ENCODE measurements at places on chromosomes 3 and 15.

DNA sequence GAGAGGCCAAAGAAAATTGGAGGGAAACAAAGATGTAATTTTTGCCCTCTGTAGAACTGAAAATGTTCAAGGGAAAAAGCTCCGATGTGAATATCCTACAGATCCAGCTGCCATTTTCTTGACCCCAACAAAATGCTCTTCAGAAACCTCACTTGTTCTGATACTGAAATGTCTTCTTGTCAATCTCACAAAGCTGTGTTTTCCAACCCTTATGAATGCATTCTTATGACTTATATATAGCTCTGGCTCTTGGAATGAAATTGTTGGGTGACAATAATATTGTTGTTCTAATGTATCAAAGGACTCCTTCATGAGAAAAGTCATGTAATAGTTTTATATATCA is 157.1 kb upstream of the TGFBR2 start:
- no peak for DNase-seq

DNA sequence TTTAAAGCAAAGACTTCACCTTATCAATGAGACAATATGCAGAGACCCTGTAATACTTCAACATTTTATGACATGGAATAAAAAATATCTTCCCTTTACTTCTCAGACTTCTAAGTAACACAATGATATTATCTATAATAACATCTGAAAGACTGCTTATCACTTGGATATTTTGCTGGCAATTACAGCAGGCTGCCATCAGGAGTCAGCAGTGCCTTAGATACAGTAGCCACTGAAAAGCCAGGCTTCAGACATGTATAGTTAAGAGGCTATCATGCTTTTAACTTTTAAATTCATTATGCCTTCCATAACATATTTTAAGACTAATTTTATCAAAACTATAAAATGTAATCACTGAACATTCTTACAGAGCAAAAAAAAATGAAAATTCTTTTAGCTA is 227.5 kb downstream of the NEK10 start:
- no peak for DNase-seq

DNA sequence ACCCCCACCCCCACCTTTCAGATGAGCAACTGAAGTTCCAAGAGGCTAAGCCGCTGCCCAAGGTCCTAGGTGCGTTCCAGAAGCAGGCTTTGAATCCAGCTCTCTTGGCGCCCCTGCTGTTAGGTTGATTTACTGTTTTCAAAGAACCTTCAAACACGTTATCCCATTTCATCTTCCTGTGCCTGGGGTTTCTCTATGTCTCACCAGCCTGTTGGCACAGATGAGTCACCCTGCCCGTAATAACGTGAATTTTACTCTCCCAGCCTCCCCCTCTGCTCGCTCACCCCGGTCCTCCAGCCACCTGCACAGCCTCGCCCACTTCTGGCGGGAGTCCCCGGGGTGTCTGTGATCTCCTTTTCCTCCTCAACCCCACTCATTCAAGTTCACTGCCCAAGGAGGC is 13.0 kb upstream of the TSEN2 start:
- no peak for DNase-seq

GRCh38 chr15:66803182-66803729 is 101.2 kb downstream of the SMAD6 start:
- no peak for DNase-seq

- no peak for DNase-seq
Observed at GRCh38 chr3:133945381-133946095, 49.9 kb upstream of the RAB6B start.

GRCh38 chr15:42090370-42090769 is 4.0 kb downstream of the PLA2G4D start:
- no peak for DNase-seq

DNA sequence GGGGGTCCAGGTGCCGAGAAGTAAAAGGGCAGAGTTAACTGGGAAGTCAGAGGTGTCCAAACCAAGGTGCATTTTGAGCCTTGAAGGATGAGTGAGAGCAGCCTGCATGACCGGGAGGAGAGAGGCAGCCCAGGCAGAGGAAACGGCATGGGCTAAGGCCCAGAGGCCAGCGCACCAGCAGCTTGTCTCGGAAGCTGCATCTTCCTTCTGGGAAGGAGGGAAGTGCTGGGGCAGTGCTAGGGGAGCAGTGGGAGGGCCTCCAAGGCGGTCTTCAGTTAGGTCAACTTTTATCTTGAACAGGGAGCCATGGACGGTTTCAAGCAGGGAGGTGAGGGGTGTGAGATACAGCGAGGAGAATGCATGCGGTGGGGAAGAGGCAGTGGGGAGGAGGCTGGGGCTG is 1.0 kb downstream of the H1-8 start:
- no peak for DNase-seq

- DNase-seq = peak; percentile 18
Observed at GRCh38 chr15:78625606-78626280, 4.9 kb upstream of the CHRNA3 start.

GRCh38 chr3:193039058-193039457 is 121.4 kb upstream of the MB21D2 start:
- no peak for DNase-seq

DNA sequence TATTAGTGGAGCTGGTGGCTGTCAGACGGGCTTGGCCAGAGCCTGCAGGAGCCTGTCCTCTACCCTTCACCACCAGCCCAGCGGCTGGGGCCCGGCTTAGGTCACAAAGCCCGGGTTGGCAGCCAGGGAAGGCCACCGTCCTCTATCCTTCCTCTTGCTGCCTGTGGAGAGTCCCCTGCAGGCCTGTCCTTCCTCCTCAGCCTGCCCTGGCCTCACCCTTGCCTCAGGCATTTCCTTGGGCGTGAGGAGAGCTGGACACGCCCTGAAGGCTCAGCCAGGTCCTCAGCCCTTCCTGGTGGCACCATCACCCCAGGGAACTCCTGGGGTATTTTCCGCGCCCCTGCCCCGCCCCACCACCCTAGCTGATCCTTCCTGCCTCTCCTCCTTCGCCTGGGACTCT is 7.7 kb downstream of the CHAC1 start:
- no peak for DNase-seq

DNA sequence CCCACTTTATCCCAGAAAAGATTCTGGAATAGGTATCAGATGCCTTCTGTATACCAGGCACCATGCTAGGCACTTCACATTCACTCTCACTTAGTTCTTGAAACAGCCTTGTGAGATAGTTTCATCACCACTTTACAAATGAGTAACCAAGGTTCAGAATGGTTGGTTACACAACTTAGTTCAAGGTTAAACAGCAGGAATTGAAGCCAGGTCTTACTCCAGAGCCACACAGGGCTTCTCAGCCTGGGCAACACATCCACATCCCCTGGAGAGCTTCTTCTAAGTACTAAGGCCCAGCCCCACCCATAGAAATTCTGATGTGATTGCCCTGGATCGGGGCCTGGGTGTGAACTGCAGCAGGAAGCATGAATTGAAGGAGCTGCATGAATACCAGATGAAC is 18.6 kb downstream of the WHAMM start:
- DNase-seq = no peak

DNA sequence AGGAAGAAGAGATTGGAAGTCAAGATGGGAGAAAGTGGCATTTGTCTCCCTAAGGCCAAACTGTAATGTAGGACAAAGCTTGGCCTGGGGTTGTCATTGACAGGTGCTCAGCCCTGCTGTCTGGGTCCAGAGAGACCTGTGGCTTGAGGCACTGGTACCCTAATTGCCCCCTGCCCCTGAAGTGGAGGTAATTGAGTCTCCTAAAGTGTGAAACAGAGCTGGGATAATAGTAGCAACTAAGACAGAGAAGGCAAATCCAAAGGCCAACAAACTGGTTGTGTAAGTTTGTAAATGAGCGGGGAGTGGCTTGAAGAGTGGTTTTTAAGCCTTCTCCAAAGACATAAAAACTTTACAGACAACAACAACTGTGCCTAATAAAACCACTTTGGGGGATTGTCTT is 264.2 kb upstream of the ROPN1 start:
- no peak for DNase-seq

DNA sequence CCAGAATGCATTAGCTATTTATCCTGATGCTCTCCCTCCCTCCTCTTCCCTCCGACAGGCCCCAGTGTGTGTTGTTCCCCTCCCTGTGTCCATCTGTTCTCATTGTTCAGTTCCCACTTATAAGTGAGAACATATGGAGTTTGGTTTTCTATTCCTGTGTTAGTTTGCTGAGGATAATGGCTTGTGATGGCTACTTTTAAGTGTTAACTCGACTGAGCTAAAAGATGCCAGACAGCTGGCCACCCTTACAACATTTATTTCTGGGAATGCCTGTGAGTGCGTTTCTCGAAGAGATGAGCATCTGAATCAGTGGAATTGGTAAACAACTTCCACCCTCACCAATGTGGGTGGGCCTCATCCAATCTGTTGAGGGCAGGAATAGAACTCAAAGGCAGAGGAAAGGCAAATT is 24.7 kb upstream of the TM2D3 start:
- no peak for DNase-seq

DNA sequence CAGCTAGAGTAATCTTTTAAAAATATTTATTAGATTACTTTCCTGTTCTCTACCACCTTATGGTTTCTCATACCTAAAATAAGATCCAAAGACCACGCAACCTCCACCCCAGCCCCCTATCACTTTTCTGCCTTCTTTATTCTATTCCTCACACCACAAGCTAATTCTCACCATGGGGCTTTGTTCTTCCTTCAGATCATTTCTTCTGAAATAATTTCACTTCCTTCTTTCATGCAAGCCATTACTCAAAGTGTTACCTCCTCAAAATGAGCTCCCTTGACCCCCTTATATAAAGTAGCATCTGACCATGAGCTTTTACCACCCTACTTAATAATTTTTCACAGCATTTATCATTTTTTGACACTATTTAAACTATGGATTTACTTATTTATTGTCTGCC is 233.2 kb upstream of the TMCO5A start:
- no peak for DNase-seq

GRCh38 chr3:52893723-52894122 is 3.6 kb downstream of the STIMATE start:
- no peak for DNase-seq

GRCh38 chr3:72791161-72791560 is 57.1 kb downstream of the SHQ1 start:
- DNase-seq = no peak

GRCh38 chr3:59106085-59106648 is 56.3 kb upstream of the CFAP20DC start:
- no peak for DNase-seq

DNA sequence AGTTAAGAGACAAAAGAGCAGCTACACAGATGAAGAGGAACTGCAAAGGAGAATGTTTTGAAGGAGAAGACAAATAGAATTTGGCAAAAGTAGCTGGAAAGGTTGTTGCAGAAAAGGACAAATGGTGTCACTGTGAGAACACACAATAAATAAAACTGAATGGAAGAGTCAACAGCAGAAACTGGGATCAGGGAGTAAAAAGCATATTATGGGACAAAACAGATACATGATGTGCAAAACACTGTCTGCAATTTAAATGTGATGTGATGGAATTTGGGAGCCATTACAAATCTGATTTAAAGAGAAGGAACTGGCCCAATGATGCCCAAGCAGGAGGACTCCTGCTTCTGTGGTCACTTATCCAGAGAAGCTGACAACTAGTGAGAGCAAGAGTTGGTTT is 46.1 kb downstream of the CD47 start:
- no peak for DNase-seq

- no peak for DNase-seq
Observed at GRCh38 chr3:45153658-45154437, 7.7 kb upstream of the CDCP1 start.

DNA sequence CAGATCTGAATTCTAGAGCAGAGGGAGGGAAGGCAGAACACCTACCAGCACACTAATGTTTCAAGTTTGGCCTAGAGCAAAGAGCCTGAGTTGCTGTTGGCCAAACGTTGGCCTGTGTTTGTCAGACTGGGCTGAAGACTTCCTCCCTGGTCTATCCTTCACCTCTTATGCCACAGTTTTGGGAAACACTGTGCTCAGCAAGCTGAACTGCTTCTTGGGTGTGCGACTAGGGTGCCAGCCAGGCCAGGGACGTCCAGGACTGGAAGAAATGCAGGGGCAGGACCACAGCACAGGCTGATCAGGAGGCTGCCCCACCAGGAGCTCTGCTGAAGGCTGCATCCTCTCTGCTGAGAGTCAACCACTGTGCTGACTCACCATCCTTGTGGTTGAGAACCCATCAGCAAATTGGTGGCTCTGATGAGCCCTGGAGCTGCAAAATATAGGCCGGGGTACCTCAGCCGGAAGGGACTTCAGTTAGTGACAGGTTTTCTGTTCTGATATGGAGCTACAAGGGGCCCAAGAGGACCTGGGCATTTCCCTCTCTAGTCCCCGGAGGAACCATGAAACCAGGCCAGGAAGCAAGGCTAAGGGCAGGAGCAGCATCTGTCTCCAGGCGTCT is 131.6 kb upstream of the RASGRP1 start:
- DNase-seq = peak; percentile 30

GRCh38 chr15:67134871-67135492 is 69.6 kb downstream of the SMAD3 start:
- no peak for DNase-seq

DNA sequence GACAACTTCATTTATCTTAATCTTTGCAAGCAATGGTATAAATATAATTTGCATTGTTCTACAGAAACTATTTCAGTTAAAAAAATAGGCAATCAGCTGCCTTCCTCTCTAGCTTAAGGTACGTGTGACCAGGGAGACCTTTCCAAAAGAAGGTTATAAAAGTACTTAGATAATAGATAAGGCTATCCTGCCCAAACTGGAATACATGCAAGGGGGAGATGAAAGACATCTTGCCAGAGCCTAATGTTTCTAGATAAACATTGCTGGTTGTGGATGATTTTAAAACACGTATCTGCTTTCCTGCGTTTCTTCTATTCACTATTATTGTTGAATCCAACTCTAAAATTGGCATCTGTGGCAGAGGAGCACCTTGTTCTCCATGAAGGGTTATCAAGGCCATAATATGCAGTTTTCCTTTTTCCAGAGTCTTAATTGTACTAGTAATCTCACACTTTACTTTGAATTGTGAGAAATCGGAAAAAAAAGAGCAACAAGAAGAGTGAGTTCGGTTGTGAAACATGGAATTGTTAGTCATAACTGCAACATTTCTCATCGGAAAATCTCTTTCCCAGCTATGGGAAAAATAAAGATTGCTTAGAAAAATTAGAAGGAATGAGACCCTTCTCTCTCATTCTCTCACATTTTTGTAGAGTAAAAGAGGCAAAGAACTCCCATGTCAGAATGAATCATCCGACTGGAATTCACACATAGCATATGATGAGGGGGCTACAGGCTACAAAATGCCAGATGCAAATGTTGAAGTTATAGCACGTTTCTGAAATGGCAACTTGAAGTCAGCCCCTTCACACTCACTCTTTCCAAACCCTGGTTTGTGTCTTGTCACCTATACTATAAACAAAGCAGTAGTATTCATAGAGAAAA is 936.1 kb upstream of the NR2F2 start:
- no peak for DNase-seq

DNA sequence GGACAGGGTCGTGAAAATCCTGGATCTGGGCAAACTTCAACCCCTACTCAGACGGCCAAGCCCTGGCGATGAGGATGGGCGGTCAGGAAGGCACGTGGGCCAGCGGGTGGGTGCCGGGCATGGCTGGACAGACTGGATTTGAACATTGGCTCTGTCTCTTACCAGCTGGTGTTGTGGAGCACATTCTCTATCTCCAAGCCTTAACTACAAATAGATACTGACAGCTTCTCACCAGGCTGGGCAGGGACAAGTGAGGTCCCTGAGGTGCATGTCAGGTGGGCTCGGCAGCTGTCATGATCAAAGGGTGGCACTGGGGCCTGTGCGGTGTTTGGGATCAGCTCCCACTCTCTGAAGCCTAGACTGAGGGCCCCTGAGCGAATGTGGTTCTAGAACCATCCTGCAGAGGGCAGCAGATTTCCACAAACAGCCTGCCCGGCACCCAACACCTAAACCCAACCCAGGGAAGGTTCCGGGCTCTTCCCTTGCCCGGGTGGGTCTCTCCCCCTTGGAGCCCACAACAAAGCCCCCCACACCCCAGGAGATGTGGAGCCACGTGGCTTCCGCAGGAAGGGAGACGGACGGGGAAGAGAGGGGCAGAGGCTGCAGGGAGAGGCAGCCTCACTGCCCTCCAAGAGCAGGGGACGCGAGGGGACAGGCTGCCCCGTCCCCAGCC is 58.4 kb downstream of the RGMA start:
- peak; percentile 90 for DNase-seq
